Cerebellum (tissue), 4 donors: ENCODE measurements at places on chromosomes 3 and 15. TPM values are rescaled to one million over a fixed set of nuclear protein-coding genes. Genes with fewer than 3 reads are reported as not detected.

The ITGB5 gene
- total RNA-seq, result 17.1 TPM

The RTP1 gene
- 0.27 TPM for total RNA-seq

DNA sequence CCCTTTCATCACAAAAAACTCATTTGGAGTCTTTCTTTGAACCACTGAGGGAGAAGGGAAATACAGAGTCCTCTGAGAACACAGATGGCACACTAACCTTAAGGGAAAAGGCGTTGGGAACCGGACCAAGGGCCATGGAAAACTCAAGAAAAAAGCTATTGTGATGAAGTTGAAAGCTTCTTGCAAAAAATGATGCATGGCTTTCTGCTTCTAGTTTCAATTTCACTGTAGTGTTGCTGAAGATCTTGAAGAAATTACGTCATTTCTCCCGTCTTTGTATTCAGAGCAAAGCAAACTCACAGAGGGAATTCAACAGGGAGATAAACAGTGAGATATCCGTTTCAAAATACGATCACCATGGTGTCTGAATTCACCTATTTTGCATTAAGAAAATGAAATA lies 642.3 kb upstream of the ADAMTS9 start:
- no peak for DNase-seq

- peak; percentile 27 for DNase-seq
Observed at GRCh38 chr3:123027292-123028232, at the start of gene SEMA5B. Gene SEMA5B (minus strand): TSS chr3:123027763. CDS start chr3:122961263, 66,500 bp downstream.

DNA sequence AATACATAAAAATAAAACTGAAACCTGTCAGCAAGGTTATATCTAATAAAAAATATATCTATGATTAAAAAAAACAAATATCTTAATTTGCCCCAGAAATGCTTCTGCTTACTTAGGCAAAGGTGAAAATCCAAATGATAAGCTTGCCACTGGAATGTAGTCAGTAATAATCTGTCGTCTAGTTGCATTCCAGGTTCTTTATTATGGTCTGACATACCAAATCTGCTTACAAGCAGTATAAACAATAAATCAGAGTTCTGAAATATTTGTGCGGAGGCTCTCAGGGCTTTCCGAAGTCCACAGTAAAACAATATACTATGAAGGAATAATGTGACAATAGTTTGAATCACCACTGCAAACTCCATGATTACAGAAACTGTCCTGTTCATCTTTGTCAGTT lies 1133.5 kb downstream of the ROBO1 start:
- DNase-seq, result no peak

The MAGI1 gene
- total RNA-seq, result 103 TPM

GRCh38 chr15:27669641-27670040 lies 429.5 kb downstream of the OCA2 start:
- no peak for DNase-seq

The CRYGS gene
- 3.5 TPM for total RNA-seq

GRCh38 chr3:15522016-15522415 lies 510 bp upstream of the COLQ start:
- no peak for DNase-seq
